ENCODE measurements at places on chromosomes 13 and 19.

DNA sequence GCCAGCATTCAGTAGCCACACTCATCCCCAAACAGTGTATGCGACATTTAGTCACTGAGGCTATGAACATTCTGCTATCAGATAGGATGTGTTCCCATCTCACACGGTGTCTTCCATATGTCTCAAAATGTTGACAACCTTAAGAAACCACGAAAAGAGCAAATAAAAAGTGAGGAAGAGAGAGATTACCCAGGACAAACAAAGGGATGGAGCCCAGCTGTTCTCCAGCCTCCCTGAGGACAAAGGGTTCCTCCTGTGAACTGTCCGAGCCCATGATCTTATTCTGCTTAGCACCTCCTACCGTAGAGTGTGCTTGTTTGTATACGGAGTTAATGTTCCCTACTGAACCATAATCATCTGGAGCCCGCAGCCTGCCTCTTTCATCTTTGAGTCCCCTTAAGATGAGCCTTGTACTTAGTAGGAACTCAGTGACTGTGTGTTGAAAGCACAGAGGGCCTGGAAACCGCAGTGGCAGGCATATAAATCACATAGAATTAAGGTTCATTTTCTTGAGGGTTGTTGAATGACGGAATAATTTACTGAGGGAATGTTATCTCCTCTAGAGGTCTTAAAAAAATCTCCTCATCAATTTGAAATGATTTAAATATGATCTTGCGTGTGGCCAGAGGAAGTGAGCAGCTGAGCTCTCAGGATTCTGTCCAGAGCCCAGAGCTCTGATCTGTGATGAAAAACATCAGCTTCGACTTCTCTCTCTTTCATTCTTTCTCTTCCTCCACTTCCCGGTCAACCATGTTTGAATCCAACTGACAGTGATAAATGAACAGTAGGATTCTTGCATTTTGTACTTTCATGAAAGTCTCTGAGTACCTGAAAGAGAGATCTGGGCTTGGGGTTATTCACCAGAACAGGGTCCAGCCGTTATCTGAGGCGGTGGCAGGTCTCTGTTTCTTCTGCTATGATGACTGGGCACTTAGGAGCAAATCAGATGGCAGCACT lies 200.5 kb downstream of the KLF5 start:
- DNase-seq: no peak

GRCh38 chr19:1123885-1124677 lies 20.3 kb downstream of the GPX4 start:
- no peak for DNase-seq

DNA sequence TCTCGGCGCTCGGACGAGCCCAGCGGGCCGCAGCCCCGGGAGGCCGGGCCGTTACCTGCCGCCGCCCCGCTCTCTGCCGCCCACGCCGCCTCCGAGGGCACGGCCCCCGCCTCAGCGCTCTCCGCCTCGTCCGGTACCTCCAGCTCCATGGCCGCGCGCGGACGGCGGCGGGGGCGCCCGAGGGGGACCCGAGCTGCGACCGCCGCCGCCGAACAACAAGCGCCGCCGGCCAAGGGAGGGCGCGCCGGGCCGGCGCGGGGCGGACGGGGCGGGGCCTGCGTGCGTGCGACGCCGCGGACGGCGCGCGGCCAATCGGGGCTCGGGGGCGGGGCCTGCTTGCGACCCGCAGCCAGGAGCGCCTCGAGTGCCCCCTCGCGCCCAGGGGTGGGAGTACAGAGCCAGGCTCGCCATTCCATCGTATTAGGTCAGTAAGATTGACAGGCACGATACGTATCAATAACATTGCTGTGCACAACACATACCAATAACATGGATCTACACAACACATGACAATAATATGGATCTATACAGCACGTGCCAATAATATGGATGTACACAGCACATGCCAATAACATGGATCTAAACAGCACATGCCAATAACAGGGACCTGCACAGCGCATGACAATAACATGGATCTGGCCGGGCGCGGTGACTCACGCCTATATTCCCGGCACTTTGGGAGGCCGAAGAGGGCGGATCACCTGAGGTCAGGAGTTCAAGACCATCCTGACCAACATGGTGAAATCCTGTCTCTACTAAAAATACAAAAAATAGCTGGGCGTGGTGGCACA lies at the start of gene PIP5K1C:
Gene PIP5K1C, minus strand, starts transcription at position 227 of the 791 bp plus-strand sequence. Its CDS starts 78 bp downstream, at position 149.
- peak; percentile 96 for DNase-seq

- DNase-seq: no peak
Measured at GRCh38 chr13:68081061-68081460, 850.9 kb upstream of the PCDH9 start.

- DNase-seq: no peak
Measured at GRCh38 chr13:111171629-111172028, 56.5 kb downstream of the ARHGEF7 start.

DNA sequence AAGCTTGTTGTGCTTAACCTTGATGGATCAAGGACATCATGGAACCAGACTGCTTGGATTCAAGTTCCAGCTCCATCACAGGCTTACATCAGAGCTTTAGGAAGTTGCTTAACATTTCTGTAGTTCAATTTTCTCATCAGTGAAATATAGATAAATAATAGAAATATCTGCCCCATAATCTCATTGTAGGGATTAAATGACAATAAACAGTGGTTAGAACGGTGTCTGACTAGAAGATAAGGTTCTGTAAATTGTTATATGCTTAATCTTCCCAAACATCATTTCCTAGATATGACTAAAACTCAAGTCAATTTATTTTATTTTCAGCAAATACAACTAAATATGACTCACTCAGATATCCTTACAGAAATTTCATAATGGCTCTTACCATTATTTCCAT lies 83.5 kb downstream of the SLITRK1 start:
- no peak for DNase-seq

- DNase-seq: no peak
Measured at GRCh38 chr19:30884146-30884812, 465.0 kb downstream of the TSHZ3 start.

DNA sequence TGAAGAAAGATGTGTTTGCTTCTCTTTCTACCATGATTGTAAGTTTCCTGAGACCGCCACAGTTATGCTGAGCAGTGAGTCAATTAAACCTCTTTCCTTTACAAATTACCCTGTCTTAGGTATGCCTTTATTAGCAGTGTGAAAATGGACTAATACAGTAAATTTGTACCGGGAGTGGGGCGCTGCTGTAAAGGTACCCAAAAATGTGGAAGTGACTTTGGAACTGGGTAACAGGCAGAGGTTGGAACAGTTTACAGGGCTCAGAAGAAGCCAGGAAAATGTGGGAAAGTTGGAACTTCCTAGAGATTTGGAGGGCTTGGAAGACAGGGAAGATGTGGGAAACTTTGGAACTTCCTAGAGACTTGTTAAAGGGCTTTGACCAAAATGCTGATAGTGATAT lies 9.2 kb upstream of the PDS5B start:
- DNase-seq: no peak

- no peak for DNase-seq
Measured at GRCh38 chr13:44323754-44324153, 49.9 kb upstream of the SERP2 start.

DNA sequence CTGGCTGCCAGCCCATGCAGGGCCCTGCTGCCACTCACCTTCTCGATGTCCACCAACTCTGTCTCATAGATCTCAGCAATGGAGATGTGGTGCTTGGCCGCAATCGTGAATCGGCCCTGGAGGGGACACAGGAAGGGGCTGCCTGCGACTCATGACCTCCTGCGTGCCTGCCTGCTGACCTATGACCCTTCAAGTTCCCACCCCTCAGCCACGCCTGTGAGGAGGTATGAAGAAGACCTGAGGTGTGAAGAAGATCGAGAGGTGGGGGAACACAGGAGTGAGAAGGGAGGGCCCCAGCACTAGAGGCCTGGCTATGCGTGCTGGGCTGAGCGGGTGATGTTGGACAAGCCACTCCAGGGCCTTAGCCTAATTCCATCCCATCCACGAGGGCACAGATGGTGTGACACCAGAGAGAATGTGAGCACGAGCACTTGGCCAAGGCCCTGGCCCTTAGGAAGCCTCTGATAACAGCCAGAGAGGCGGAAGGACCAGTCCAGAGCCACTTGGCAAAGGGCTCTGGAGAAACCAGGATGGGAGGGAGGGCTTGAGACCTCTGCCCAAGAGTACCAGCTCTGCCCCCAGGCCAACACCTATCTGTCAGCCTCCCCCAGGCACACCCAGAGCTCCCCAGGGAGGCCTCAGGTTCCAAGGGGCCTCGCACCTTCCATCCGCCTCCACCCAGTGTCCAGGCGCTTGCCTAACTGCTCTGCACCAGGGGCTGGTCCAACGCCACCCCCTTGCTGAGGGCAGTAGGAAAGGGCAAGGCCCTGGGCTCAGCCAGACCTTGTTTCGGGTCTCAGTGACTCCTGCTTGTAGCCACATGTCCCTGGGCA lies 9.6 kb upstream of the KPTN start:
- no peak for DNase-seq

DNA sequence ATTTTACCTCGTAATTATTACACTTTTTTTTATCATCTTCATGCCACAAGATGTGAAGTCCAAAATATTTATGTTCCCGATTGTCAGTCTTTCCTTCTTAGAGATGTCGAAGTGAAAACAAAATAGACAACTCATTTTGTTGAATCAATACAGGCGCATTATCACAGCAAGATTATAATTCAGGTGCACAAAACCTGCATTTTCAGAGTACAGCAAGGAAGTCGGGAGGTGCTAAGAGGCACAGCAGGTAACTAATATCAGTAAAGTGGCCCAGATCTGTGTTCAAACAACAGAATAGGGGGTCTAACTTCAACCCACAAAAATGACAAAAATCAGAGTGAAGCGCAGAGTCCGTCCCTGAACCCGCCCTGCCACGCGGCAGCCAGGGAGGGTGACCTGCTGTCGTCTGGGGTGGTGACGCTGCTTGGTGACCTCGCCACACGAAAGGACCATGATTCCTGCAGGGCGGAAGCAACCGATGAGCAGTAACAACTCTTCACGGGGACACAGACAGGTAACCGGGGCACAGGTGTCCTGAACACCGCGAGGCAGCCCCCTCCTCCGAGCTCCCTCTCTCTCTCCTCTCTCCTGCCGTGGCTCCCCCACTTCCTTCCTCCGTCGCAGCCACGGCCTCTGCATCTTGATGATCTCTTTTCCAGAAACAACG lies 50.9 kb upstream of the SPACA7 start:
- no peak for DNase-seq

- no peak for DNase-seq
Measured at GRCh38 chr19:4238831-4239230, 8.0 kb upstream of the YJU2 start.

- no peak for DNase-seq
Measured at GRCh38 chr19:38033658-38034491, 126.9 kb downstream of the SIPA1L3 start.

DNA sequence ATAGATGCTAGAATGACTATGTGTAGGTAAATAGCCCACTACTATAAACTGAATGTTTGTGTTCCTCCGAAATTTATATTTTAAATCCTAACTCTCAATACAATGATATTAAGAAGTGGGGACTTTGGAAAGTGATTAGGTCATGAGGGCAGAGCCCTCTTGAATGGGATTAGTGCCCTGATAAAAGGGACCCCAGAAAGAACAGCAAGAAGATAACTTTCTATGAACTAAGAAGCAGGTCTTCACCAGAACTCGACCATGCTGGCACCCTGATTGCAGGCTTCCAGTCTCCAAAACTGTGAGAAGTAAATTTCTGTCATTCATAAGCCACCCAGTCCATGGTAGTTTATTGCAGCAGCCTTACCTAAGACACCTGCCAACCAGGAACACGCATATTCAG lies 33.9 kb downstream of the OXGR1 start:
- DNase-seq: no peak

DNA sequence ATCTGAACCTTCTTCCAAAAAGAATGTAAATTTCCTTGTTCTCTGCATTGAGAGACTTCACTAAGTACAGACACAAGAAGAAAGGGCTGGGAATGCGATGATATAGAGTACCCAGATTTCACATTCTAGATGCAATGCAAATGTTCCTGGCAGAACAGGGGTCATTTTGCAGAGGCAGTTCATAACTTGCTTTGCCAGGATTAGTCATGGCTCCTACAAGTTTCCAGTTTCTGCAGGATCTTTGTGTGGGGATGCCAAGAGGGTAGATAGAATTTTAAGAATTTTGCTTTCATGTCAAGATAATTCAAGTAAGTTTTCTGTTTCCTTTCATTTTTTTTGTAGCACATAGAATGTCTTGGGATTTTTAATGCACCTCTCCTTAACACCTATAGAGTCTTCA lies 181.2 kb downstream of the FGF9 start:
- no peak for DNase-seq

- DNase-seq: no peak
Measured at GRCh38 chr19:275958-276646, 15.1 kb downstream of the PLPP2 start.

GRCh38 chr13:102128216-102128810 lies 273.5 kb downstream of the FGF14 start:
- DNase-seq: no peak

- DNase-seq: peak; percentile 70
Measured at GRCh38 chr13:31160857-31161556, 697 bp downstream of the HSPH1 start.

- DNase-seq: no peak
Measured at GRCh38 chr19:30549151-30549550, 177.0 kb downstream of the ZNF536 start.

DNA sequence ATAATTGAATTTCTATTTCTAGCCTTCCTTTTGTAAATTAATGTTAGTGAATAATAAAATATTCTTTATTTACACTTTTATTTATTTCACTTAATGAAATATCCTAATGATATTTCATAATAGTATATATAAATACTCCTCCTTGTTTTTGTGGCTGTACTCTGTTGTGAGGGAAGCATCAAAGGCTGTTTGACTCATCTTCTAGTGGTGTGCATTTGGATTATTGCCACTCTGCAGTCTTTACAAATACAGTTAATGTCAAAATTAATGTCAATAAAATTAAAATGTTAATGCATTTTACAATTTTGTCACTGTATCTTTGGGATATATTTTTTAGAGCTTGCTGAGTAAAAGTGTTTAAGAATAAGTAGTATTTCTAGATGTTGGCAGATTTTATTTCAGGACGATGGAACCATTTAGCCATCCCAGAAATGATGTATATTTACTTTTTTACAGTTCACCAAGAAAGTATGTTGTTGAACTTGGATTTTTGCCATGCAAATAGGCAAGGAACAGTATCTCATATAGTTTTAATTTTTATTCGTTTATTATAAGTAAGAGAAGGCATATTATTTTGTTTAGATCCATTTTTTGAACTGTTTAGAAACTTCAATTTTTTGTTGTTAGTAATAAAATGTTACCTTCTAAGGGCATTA lies 281.2 kb upstream of the SLITRK6 start:
- DNase-seq: no peak

DNA sequence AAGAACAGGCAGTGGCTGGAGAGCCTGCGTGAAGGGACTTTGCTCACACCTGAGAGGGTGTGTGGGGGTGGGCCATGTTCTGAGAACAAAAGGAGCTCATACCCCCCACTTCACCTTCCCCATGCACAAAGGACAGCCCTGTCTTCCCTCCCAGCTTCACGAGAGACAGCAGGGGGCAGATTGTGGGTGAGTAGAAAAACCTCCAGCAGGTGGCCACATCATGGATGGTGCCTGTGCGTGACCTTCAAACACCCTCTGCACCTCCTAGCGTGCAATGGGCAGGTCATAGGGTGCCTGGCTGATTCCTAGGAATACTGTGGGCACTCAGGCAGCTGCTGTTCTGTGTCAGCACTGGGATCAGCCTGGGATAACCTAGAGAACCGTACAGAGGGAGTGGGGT lies 36.3 kb upstream of the PSG9 start:
- no peak for DNase-seq
